ENCODE measurements at places on chromosomes 1 and 21. TPM values are rescaled to one million over a fixed set of nuclear protein-coding genes. Genes with fewer than 3 reads are reported as not detected.

GRCh38 chr1:183942933-183943693, 94.4 kb downstream of the COLGALT2 start:
- no peak for DNase-seq

DNA sequence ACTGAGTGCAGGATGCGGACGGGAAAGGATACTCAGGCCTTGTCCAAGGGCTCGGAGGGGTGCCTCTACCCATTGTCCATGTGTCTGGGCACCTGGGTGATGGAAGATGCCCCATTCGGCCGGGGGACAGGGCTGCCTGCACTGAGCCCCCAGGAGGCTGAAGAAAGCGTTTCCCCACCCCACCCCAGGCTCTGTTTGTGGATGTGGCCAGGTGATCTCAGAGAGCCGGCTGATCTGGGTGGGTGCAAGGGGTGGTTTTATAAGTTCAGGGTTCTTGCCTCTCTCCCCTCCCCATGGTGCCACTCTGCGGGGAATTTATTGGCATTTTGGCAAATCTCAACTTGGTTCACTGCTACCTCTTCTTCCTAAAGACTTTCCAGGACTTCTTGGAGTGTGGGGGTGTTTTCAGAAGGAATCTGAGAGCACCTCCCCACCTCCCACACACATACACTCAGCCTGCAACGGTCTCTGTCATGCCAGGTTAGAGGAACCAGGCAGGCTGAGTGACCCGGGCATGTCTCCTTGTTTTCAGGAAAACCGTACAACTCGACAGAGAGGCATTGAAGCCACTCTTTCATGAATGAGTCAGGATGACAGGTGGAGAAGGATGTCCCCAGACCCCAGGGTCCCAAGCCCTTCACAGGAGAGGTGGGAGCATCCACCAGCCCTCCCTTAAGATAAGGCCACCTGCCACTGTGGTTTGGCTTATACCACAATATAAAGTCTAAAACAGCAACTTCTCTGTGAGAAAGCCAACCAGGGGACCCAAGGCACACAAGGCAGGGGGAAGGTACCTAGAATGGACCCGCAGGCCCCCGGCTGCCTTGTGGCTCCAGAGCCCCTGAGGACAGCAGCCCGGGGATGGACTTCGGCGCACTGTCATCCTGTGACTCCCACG, 174.9 kb downstream of the ETS2 start:
- no peak for DNase-seq

DNA sequence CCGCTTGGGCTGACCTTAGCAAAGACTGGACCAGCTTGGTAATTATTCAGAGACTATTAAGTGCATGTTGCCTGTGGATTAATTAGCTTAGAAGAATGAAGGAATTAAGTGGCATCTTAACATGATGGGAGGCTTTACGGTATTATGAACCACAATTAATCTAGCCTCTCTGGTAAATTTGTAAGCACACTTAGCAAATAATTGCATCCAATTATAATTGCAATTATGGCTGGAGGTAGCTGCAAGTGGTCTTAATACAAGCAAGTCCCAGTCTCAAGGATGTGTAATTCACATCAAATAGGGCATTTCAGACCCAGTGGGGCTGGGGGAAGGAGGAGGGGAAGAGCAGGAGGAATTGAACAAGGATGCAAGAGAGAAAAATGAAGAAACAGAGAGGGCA, 151.6 kb downstream of the CNIH3 start:
- DNase-seq, result no peak

DNA sequence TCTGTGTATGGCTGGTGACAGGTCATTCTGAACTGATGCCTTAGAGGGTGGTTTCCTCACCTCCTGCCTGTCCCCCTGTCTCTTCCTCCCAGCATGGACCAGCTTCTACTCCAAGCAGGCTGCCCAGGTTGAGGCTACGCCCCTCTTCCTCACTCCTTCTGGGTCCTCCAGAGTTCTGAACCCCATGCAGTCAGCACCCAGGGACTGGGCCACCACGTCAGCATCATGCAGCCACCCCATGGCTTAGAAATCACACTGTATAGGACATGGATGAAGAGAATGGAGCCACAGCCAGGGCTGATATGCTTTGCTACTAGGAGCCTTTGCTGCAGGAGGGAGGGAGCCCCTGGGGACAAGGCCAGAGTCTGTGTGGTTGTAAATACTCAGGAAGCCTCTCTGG, 8.3 kb downstream of the FOXO6 start:
- no peak for DNase-seq

- DNase-seq, result no peak
Measured at GRCh38 chr1:87650306-87650705, 321.6 kb downstream of the LMO4 start.

DNA sequence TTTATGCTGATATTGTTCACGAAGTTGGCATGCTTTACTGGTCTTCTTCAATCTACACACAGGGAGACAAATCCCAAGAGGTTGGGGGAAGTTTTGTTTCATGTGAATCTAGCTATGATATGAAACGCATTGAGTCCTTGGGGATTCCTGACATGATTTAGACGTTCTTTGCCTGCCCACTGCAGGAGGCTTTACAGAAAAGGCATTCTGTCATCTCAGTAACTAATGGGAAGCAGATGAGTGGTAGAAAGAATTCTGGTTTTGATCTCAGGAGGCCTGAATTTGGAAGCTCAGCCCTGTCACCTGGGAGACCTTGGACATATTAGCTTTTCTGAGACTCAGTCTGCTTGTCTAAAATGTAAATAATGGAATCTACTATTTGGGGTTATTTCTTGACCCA, 383.0 kb upstream of the NFIA start:
- no peak for DNase-seq

CFHR2 gene
- not detected for total RNA-seq

TNFRSF18 gene
- 0.32 TPM for total RNA-seq

AZIN2 gene
- total RNA-seq, result 3.3 TPM

CD5L gene
- total RNA-seq, result 3.5 TPM
